NCI-H524 treated with DMSO at 0.1 percent for 48 hours (cell line): ENCODE measurements at places on chromosomes 5 and 9.
A peak's percentile ranks its signal among the peaks of the same experiment; 100 is the strongest.

DNA sequence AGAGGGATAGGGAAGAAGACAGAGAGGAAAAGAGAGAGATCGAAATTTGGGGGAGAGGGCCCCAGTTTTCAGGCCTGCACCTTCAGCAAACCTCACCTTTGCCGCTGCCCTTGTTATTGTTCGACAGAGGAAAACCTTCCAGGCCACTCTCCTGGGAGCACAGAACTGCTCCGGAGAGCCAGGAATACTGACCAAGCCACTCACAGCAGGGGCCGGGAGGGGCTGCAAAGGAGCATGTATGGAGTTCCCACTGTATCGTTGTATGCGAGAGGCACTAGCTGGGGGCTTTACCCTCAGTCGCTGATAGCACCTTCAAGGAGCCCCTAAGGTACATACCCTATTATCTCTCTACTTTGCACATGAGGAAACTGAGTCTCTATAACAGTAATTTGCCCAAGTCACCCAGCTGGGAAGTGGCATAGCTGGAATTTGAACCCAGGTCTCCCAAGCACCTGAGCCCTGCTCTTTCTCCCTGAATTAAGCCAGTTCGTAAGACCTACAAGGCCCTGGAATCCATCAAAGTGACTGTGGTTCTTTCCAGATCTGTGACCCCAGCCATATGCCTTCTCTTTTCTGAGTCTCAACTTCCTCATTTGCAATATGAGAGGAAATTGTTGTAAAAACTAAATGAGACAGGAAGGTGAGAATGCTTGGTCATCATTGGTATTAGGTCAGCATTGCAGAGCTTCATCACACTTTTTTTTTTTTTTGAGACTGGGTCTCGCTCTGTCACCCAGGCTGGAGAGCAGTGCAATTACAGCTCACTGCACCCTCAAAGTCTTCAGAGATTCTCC, 21.0 kb upstream of the FOXE1 start:
- no peak for DNase-seq

DNA sequence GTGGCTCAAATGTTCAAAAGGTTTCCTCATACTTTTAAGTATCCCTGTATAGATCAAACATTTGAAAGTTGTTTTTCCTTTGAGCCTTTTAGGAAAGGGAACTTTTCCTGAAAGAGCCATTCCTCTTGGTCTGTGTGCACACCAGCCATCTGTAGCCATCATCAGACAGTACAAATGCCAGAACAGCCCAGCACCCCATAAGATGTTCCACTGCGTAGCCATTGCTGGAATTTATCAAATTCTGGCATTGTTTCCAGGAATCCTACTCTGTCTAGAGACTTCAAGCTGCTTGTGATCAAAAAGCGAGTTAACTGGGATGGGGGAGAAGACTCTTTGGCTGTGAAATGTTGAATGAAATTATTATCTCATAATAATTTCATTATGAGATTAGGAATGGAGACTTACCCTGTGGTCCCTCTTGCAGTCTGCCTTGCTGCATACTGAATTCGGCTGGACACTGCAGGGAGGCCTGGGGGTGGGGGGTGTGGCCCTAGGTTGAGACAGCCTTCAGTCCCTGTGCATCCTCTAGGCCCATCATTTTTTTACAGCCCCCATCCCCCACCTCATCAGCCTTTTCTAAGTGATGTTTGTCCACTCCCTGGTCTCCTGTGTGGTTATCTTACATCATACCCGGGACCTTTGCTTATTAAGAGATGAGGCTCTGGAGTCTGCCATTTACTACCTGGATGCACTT, 99.8 kb downstream of the RALGPS1 start:
- DNase-seq: no peak

GRCh38 chr9:15282567-15283285, 24.3 kb downstream of the TTC39B start:
- DNase-seq: no peak

- DNase-seq: no peak
Observed at GRCh38 chr9:7145361-7146069, 387.7 kb downstream of the KDM4C start.

GRCh38 chr5:74169701-74170100, 470.8 kb downstream of the ENC1 start:
- DNase-seq: no peak

DNA sequence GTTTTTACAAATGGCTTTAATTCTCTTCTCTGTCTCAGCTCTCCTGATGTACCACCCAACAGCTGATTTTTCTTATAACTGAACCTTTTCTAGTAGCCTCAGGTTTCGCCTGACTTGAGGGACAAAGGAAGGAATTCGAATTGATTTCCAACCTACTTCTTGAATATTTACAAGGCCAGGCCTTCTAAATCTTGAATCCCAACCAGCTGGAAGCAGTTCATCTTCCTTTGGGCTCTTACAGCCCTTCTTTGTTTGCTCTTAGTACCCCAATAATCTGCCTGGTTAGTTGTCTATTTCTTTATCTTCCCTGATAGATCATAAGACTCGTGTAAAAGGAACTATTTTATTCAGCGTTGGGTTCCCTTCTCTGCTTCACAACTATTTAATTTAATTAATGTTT, 95.9 kb downstream of the NLN start:
- no peak for DNase-seq

DNA sequence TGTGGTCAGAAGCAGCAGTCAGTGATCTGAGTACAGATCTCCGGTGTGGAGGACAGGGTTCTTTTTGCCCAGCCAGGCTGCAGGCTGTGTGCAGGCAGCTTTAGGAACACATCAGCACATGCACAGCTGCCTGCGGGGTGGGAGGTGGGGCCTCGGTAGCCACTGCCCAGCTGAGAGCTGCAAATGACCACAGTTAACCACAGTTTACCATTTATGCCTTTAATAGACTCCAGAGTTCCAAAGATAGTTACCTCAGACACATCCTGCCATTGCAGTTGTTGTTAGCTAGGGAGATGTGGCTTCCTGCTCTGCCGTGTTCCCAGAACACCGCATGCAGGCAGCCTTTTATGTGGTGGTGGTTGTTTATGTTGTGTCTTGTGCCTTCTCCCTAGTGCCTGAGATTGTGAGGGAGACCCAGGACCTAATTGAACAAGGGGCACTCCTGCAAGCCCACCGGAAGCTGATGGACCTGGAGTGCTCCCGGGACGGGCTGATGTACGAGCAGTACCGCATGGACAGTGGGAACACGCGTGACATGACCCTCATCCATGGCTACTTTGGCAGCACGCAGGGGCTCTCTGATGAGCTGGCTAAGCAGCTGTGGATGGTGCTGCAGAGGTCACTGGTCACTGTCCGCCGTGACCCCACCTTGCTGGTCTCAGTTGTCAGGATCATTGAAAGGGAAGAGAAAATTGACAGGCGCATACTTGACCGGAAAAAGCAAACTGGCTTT, 10.2 kb downstream of the EXOC3 start:
- no peak for DNase-seq

DNA sequence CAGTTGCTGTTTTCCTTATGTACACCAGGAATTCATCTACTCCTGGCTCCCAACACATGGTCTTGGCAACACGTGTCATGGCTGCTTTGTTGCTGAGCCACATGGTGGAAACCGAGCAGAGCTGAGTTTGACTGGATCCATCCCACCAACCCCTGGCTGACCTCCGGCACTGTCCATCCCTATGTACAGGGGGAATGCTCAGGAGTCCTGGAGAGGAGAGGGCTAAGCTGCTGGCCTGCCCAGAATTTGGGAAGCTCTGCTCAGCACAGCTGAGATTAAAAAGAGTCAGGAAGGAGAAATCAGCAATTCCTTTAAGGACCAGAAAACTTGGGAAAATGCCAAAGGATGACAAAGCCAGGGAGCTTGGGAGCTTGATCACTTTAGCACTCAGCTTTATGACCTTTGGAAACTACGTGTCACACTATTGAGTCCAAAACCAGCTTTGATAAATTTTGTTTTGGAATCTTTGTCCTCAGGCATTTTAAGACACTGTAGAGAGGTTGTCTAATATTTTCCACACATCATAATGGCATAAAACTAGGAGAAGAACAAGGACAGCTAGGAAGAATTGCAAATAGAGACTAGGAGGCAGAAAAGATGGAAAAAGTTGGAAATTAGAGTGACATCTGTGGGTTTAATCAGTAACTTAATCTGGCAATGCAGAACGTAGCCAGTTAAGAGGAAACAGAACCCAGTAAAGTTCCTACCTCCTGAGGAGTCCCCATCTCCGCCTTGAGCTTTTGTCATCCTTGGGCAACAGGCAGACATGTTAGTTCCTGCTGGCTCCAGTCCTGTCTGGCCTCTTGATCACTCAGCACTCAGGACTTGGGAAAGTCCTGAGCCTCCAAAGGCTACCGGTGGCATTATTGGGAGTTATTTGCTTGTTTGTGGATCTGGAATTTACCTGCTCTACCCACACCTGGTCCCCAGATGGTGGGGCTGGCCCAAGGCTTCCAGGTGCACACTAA, 62.5 kb upstream of the PLPP1 start:
- no peak for DNase-seq

DNA sequence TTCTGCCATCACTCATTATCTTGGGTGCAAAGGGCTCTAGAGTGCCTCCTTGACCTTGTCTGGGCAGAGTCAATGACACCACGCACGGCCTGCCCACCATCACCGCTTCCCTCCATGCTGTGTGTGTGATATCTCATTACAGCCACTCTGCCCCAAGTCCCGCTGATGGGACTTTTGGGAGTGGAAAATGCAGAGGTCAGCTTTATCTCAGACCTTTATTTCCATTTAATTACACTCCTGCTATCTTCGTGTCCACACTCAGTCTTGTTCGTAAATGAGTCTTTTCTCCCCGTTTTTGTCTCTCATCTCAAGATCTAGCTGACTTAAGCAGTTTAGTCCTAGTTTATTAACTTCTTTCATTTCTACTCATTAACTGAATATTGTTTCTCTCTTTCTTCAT, 226.2 kb downstream of the ICE1 start:
- no peak for DNase-seq

GRCh38 chr5:43432486-43433375, 20.5 kb upstream of the CCL28 start:
- no peak for DNase-seq

GRCh38 chr9:79829566-79830302, 258.0 kb downstream of the TLE4 start:
- no peak for DNase-seq

DNA sequence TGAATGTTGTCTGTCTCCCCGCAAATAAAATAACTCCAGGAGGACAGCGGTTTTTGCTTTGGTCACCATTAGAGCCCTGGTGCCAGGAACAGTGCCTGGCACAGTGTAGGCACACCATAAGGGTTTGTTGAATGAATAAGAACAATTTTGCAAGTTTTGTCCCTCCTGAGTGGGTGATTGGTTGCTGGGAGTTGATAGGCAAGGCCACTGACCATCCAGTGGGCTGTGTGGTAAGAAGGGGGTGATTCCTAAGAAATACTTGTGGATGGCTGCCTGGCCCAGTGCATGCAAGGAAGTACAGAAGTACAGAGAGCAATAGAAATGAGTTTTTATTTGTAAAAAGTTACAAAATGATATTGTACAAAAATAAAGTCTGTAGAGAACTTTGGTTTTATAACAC, 27.5 kb downstream of the GDNF start:
- DNase-seq: no peak

- DNase-seq: no peak
Observed at GRCh38 chr5:149223081-149223848, 48.4 kb upstream of the AFAP1L1 start.

- no peak for DNase-seq
Observed at GRCh38 chr9:73451003-73451402, 299.3 kb downstream of the ANXA1 start.

DNA sequence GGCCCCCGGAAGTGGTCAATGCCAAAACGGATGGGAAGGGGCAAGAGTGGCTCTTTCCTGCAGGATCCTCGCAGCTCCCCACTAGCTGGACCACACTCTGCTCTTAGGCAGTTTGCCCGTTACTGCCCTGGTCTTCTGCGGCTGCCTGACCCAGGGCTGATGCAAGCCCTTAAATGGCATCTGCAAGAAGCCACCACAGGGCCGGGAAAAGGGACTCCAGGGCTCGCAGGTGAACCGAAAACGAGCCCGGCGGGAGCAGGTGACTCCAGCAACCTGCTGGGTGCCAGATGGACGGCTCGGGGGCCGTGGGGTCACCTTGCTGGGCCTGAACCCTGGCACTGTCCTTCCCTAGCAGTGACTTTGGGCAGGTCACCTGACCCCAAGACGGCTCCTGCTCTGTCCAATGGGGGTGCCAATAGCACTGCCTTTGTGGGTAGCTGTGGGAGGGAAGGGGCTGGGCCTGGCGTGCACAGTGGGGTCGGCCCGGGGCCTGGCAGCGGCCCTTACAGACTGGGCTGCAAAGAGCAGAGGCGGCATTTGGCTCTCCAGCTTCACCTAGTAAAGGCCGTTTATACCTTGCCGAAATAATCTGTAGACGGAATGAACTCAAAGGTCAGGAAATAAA, 1.3 kb downstream of the TMEM250 start:
- no peak for DNase-seq

GRCh38 chr5:114612406-114612805, 250.5 kb downstream of the KCNN2 start:
- DNase-seq: no peak

- no peak for DNase-seq
Observed at GRCh38 chr5:145793574-145793973, 41.6 kb downstream of the PRELID2 start.

- peak; percentile 23 for DNase-seq
Observed at GRCh38 chr9:106423575-106423974, 439.4 kb upstream of the ZNF462 start.

- no peak for DNase-seq
Observed at GRCh38 chr5:180120237-180121101, 48.9 kb upstream of the RNF130 start.

GRCh38 chr5:113508756-113509155, 4.7 kb upstream of the YTHDC2 start:
- DNase-seq: no peak

GRCh38 chr5:96258692-96259091, 174.4 kb downstream of the PCSK1 start:
- no peak for DNase-seq

GRCh38 chr9:100355561-100355960, 2.8 kb upstream of the TEX10 start:
- DNase-seq: no peak

GRCh38 chr5:102924963-102925362, 169.9 kb downstream of the PAM start:
- no peak for DNase-seq

DNA sequence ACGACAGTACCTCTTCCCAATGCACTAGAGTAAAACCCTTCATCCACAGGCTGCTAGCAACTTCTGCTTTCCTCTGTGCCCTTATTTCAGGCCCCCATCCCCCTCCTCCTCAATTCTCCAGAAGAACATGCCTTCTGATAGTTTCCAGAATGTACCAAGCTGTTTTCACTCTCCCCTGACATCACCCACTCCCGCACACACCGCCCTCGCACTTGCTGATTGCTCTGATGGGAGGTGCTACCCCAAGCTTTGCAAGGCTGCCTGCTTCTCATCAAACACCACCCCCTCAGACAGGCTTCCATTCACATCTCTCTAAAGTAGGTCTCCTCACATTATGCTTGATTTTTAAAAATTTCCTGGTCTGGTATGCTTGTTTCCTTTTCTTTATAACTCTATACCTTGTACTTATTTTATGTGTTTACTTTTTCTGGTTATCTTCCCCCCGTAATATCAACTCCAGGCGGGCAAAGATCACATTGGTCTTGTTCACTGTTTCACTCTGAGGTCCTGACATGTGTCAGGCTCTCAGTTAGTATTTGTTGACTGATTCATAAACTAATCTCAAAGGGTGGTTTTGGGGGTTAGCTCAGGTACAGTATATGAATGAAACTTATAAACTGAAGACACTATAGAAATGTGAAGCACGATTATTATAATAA, 91.0 kb upstream of the C9orf72 start:
- DNase-seq: no peak
